Natural killer cell (primary cell): ENCODE measurements at places on chromosomes 7 and 10. TPM values are rescaled to one million over a fixed set of nuclear protein-coding genes. Genes with fewer than 3 reads are reported as not detected.

GRCh38 chr10:3141351-3142005 lies 31.1 kb downstream of the PITRM1 start:
- no peaks in the 10 kb centered on the region for H3K4me1 ChIP-seq
- no peaks in the 10 kb centered on the region for H3K27me3 ChIP-seq
- no peak overlapping the region for H3K27ac ChIP-seq
- H3K4me3 ChIP-seq, result no peak overlapping the region

DNA sequence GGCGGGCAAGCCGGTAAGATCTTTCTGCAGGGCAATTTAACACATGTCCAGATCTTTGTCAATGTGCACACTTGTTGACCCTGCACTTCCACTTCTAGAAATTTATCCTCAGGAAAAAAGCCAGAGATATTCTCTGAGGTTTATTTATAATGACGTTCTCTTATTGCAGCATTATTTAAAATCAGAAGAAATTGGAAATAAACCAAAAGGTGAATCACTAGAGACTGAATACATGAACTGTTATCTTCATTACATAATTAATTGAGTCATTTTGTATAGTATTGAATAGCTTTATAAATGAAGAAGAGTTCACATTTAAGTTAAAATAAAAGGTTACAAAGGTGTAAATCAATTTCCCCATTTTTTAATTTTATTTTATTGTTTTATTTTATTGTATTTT lies 16.3 kb upstream of the SAR1A start:
- no peaks in the 10 kb centered on the region for H3K36me3 ChIP-seq
- H3K27me3 ChIP-seq, result no peaks in the 10 kb centered on the region
- H3K27ac ChIP-seq, result no peak overlapping the region
- H3K4me3 ChIP-seq, result no peak overlapping the region

DNA sequence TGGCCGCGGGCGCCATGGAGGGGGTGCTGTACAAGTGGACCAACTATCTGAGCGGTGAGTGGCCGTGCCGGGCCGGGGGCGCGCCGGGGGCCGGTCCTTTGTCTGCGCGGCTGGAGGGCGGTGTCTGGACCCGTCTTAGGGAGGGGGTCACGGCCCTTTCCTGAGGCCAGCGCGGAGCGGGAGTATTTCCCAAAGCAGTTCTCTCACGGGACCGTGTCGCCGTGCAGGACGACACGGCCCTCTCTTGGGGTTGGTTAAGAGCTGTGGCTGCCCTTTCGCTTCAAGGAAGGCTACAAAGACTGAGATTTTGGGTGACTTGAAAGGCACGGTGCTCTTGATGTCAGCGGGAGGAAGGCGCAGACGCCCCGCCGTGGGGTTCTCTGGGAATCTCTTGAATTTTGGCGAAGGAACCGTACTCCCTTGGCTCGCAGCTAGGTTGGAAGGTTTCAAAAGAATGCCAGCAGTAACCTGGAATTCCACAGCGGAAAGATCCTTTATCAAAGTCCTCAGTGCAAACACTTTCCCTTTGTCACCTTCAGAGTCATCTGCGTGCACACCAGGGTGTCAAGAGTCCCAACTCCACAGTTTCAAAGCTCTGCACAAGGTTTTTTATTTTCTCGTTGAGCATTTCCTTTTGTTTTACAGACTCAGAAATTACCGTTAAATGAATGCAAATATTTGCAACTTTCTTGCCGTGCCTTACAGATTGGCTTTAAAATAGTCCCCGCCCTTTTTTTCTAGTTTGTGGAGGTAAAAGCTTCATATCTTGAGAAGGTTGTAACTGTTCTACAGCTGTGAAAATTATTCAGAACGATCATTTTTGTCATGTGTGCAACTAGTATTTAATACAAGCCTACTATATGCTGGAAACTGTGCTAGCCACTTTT lies 780 bp downstream of the PLEKHA8 start:
- no peak for DNase-seq
- H3K4me1 ChIP-seq, result peaks cover 15% of the 10 kb centered on the region
- H3K27me3 ChIP-seq, result no peaks in the 10 kb centered on the region

Gene NODAL
- total RNA-seq, result not detected

- H3K27me3 ChIP-seq, result no peaks in the 10 kb centered on the region
- DNase-seq, result no peak
- no peak overlapping the region for H3K4me3 ChIP-seq
- H3K27ac ChIP-seq, result no peak overlapping the region
- H3K36me3 ChIP-seq, result no peaks in the 10 kb centered on the region
- H3K4me1 ChIP-seq, result no peaks in the 10 kb centered on the region
Observed at GRCh38 chr7:131745390-131746248, 189.2 kb upstream of the PODXL start.
